ENCODE measurements at places on chromosomes 12 and 14.

- no peak for DNase-seq
Measured at GRCh38 chr14:67490196-67490595, 1.7 kb upstream of the TMEM229B start.

- DNase-seq, result no peak
Measured at GRCh38 chr12:60174941-60175340, 579.1 kb downstream of the SLC16A7 start.

GRCh38 chr12:104591257-104591885, 134.6 kb downstream of the CHST11 start:
- no peak for DNase-seq

DNA sequence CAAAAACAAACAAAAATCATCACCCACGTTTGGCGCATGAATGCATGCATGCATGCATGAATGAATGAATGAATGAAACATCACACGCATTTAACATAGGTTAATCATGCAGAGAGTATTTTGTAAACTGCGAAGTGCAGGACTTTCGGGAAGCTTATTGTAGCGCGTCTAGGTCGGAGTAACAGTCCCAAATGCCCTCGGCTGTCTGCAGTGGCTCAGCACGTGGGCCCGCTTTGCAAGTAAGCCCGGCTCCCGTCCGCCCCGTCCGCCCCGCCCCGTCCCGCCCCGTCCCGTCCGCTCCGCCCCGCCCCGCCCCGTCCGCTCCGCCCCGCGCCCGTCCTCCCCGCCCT, 263 bp upstream of the IFT81 start:
- DNase-seq, result no peak

Measured in neural progenitor cell (in vitro differentiated cells).